ENCODE measurements at places on chromosomes 4 and X.
A peak's percentile ranks its signal among the peaks of the same experiment; 100 is the strongest.

DNA sequence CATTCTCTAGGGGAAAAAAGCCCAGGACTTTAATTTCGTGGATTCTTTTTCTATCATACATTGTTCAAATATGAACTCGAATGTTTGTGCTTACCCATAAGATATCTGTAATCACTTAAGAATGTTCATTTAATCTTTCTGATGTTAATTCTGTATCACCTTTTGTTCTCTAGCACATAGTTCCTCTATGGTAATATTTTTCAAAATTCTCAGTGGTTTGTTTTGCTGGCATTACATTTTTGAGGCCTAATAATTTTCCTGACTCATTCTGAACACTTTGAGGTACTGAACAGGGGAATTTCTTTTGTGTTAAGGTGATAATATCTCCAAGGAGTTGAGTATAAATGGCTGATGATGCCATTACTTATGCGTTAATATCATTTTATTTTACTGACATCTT lies 490.7 kb upstream of the PITX2 start:
- no peak for DNase-seq

GRCh38 chrX:47145395-47146120 lies 537 bp downstream of the RBM10 start:
- DNase-seq = no peak

- DNase-seq = no peak
Measured at GRCh38 chrX:11998944-11999343, 139.3 kb upstream of the FRMPD4 start.

- no peak for DNase-seq
Measured at GRCh38 chr4:146072376-146072775, 103.1 kb upstream of the LSM6 start.

GRCh38 chr4:107834241-107834794 lies 9.6 kb downstream of the SGMS2 start:
- DNase-seq = no peak

GRCh38 chrX:154742613-154743012 lies 8.3 kb downstream of the GAB3 start:
- DNase-seq = no peak

GRCh38 chr4:39818646-39819045 lies 120.7 kb downstream of the UBE2K start:
- DNase-seq = no peak

DNA sequence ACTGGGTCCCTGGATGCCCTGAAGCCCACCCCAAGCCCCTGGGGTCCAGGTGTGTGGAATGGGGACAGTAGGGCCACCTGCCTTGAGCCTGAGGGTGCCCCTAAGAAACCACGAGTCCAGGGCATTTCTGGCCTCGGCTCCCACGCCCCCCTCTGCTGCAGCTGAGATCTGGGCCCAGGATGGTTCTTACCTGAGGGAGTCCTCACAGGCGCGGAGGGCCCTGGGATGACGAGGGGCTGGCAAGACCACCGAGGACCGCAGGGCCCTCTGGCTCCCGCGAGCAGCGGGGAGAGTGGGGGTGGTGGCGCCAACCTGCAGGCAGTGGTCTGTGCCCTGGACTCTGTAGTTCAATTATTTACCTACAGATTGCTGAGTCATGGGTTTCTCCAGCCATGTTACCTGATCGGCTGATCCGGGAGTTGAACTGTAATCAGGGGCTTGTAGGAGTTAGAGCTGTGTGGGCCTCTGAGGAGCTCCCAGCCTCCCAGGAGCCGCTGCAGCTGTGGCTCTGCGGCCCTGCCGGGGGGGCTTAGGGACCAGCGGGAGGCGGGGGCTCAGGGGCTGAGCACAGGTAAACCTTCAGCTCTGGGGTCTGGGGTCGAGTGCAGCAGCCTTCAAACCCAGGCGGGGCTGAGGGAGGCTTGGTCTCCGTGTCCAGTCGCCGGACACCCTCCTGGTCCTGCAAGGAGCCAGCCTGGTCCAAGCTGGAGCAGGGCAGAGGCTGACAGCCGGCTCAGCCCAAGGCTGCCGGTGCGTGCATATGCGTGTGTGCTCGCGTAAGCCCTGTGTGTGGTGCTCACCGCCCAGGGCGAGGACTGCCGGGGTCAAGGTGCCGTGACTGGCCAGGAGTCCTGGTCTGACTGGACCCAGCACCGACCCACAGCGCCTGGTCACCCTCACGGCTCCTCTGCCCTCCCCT lies at the start of gene SLC26A1:
TSS of gene SLC26A1 (minus strand) at position 294 of the 919 bp plus-strand sequence. CDS start 1,701 bp downstream, outside the sequence.
- peak; percentile 69 for DNase-seq
